Right ventricle myocardium superior (tissue), 1 donor: ENCODE measurements at places on chromosomes 13 and 19. TPM values are rescaled to one million over a fixed set of nuclear protein-coding genes. Genes with fewer than 3 reads are reported as not detected.

GRCh38 chr13:110756219-110756631 lies 42.7 kb downstream of the ING1 start:
- DNase-seq: no peak

GRCh38 chr13:34207334-34207733 lies 389.4 kb downstream of the RFC3 start:
- DNase-seq: peak; percentile 45

- no peak for DNase-seq
Observed at GRCh38 chr19:35766571-35767104, 8.7 kb downstream of the PROSER3 start.

The ATP12A gene
- total RNA-seq: not detected

DNA sequence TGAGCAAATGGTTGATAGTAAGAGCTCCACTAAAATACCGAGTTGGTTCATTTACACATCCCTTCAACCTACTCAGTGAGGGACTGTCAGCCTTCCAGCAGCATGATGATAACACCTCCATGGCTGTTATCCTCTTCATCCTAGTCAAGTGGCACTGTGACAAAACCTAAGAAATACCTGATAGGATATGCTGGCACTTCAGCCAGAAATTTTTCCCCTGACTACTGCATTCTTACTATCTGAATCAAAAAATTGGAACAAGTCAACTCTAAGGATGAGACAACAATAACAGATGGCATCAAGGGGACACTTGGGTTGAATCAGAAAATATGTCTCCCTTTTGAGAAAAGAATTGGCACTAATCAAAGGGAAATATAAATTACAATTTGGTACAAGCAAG lies 193.9 kb downstream of the KCTD12 start:
- DNase-seq: no peak

DNA sequence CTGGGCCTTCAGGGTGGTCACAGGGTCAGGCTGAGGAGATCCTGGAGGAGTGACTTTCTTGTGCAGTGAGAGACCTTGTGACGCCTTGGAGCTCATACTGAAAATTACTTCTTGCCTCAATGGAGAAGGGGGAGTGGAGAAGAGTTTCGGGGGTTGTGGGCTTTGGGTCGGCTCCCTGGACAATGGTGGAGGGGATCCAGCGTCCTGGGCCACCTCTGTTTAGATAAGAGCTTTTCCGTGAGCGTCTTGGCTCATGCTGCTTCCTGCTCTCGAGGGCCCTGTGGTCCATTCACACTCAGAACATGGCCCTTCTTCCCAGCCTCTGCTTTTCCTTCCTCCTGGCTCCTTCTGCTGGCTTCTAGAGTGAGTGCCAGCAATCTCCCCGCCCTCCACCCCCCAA lies 81.9 kb downstream of the FLT1 start:
- peak; percentile 51 for DNase-seq

DNA sequence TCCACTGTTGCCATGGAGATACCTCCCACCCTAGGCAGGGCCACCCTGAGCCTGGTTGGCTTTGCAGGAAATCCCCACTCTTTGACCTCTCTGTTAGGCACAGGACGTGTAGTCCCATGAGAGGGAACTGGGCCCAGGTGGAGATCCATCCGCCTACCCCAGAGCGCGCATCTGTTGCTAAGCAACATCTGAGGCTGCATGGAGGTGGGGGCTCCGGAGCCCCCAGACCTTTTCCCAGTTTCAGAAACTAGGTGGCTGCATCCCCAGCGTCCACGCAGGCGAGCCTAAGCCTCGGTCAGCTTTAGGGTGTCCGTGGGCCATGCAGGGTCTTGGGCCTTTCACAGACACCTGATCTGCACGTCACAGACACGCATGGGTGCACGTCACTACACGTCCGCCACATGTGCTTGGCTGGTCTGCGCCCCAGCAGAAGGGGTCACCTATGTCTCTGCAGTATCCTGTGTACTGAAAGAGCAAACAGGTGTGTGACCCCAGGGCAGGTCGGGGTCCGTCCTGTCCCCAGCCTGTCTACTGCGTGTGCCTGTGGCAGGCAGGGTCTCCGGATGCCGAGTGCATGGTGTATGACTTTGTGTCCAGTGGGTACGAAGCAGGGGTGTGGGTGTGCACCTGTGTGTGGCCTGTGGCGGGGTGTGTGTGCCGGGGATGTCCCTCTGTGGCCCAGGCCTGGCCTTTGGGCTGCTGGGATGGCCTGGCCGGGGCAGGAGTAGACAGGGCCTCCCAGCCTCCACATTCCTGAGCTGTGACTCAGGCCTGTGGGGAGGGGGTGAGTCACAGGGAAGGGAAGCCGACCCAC lies 4.1 kb upstream of the CIRBP start:
- peak; percentile 81 for DNase-seq

GRCh38 chr13:99347335-99347878 lies 40.2 kb upstream of the GPR183 start:
- DNase-seq: no peak

GRCh38 chr13:82147526-82147925 lies 1734.7 kb downstream of the SLITRK1 start:
- DNase-seq: no peak

The C19orf85 gene
- not detected for total RNA-seq

DNA sequence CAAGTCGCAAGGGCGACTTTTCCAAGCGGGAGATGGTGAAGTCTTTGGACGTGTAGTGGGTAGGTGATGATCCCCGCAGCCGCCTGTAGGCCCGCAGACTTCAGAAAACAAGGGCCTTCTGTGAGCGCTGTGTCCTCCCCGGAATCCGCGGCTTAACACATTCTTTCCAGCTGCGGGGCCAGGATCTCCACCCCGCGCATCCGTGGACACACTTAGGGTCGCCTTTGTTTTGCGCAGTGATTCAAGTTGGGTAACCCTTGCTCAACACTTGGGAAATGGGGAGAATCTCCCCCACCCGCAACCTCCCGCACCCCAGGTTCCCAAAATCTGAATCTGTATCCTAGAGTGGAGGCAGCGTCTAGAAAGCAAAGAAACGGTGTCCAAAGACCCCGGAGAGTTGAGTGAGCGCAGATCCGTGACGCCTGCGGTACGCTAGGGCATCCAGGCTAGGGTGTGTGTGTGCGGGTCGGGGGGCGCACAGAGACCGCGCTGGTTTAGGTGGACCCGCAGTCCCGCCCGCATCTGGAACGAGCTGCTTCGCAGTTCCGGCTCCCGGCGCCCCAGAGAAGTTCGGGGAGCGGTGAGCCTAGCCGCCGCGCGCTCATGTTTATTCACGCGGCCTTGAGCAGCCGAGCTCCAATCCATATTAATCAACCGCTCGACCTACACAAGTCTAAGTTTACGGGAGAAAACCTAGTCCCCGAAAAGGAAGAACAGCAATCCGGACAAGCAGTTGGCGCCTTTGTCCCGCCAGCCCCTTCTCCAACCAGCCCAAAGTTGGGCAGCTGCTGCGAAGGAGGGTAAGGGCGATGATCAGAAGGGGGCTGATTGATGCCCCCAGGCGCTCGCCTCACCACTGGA lies 9.9 kb downstream of the SOX21 start:
- no peak for DNase-seq
